ENCODE measurements at places on chromosomes 7 and 10.

GRCh38 chr10:109115179-109115578 is 808.1 kb downstream of the XPNPEP1 start:
- no peak for DNase-seq

- peak; percentile 38 for DNase-seq
Observed at GRCh38 chr10:61902445-61903220, 1.1 kb downstream of the ARID5B start.

GRCh38 chr10:87658858-87659555 is 671 bp upstream of the PAPSS2 start:
- DNase-seq, result no peak

DNA sequence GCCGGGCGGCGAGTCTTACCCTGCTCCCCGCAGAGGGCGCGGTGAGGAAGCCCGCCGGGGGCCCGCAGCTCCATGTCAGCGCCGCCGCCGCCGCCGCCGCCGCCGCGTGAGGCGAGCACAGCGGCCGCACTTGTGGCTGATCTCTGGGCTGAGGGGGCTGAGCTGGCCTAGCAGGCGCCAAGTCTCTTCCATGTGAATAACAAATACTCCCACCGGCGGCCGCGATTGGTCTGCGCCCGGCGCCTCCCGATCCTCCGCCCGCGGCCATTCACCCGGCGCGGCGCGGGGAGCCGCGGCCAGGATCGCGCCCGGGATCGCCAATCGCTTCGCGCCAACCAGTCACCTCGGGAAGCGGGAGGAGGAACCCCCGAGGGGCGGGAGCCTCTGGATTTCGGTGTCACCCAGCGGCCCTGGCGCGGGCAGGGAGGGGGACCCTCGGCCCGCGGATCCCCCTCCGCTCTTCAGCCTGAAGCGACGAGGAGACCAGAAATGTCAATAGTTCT is at the start of gene GRM8:
Gene GRM8 (minus strand): TSS at position 164 of the 503 bp plus-strand sequence.
- DNase-seq, result no peak

DNA sequence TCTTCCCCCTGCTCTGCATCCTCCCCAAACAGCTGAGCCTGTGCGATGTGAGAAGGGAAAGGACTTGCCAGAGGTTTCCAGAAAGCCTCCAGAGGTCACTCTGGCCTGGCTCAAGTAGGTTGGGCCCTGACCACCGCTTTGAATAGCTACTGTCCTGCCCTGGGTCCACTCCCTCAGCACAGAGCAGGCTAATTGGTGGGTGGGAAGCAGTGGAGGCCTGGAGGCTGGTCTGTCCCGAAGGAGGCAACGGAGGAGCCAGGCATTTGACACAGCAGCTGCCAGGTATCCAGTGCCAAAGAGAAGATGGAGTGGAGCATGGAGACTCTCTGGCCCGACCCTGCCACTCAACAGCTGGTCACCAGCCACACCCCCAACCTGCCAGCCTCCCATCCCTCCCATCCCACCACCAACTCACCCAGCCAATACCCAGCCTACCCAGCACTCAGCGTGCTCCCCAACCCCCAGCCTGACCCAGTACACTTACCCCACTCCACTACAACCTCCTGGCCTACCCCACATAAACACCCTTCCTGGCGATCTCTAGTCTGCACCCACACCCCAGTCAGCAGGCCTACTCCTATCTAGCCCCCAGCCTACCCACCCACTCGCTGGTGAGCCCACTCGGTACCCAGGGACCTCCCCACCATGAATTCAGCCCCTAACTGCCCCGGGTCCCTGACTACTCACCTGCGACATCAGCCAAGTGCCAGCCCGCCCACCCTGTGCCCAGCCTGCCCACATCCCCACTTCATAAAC is 64.6 kb upstream of the COL13A1 start:
- no peak for DNase-seq

- DNase-seq, result no peak
Observed at GRCh38 chr10:72509941-72510340, 115.9 kb downstream of the MICU1 start.

GRCh38 chr10:61175316-61175715 is 231.3 kb upstream of the RHOBTB1 start:
- DNase-seq, result no peak

GRCh38 chr10:5595994-5596471 is 70.4 kb downstream of the ASB13 start:
- DNase-seq, result no peak
